ENCODE measurements at places on chromosomes 13 and 19.

DNA sequence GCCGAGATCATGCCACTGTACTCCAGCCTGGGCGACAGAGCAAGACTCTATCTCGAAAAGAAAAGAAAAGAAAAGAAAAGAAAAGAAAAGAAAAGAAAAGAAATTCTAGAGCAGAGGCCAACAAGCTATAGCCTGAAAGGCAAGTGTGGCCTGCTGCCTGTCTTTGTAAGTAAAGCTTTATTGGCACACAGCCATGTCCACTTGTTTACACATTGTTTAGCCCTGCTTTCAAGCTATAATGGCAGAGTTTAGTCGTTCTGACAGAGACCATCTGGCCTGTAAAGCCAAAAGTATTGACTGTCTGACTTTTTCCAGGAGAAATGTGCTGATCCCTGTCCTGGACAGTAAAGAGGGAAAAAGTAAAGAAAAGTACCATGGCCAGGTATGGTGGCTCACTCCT is 18.3 kb downstream of the NWD1 start:
- DNase-seq, result no peak

DNA sequence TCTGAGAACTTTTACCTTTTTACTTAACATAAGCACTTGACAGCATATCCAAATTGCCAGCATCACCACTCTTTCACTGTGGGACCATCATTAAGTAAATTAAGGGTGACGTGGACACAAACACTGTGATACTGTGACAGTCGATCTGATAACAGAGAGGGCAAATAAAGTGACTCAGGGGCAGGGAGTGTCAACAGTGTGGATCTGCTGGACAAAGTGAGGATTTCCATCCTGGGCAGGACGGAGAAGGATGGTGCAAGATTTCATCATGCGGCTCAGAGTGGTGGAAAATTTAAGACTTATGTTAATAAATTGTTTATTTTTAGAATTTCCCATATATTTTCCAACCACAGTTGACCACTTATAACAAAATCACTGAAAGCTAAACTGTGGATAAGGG is 60.0 kb upstream of the WDFY2 start:
- DNase-seq, result no peak

DNA sequence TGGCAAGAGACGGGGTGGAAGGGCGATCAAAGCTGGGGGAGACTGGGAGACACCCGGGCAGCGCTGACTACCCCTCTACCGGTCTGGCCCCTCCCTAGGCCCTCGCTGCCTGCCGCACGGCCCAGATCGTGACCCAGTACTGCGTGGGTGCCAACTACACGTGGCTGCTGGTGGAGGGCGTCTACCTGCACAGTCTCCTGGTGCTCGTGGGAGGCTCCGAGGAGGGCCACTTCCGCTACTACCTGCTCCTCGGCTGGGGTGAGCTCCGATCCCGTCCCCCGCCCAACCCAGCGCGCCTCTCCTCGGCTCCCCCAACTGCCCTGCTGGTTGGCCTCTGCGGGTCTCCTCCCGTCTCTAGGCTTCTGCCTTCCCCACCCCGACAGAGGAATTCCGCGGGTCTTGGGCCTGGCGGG is 8.8 kb downstream of the GIPR start:
- DNase-seq, result peak; percentile 38

DNA sequence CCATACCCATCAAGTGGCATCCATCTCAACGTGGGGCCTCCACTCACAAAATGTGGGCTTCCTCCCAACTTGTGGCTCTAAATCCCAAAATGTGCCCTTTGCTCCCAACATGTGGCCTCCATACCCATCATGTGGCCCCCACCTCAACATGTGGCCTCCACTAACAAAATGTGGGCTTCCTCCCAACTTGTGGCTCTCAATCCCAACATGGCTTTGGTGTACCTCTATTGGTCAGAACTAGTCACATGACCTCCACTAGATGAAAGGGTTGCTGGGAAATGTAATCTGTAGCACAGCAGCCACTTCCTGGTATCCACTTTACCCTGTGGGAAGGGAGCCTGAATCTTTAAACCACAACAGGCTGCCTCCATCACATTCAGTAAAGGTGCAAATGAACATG is 10.1 kb upstream of the ACER1 start:
- DNase-seq, result no peak

DNA sequence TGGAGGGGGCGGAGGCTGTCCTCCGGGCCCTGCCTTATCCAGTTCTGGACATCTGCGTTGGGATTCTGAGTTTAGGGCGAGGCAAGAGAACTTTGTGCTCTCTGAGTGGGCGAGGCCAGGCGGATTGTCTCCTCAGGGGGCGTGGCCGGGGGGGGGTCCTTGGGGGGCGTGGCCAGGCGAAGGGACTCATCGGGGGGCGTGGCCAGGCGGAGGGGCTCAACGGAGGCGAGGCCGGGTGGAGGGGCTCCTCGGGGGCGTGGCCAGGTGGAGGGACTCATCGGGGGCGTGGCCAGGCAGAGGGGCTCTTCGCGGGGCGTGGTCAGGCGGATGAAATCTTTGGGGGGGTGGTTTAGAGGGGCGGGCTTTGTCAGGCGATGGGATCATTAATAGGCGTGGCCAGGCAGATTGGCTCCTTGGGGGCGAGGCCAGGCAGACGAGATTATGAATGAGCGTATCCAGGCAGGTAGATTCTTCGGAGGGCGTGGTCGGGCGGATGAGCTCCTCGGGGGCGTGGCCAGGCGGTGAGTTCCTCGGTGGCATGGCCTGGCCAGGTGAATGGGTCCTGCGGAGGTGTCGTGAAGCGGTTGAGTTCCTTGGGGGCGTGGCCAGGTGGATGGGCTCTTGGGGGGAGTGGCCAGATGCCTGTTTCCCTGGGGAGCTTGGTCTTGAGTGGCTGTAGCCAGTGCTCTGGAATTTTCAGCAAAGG is 10.3 kb upstream of the CACNG7 start:
- no peak for DNase-seq

- no peak for DNase-seq
These were observed 3.8 kb upstream of the TSHZ3 start for GRCh38 chr19:31352782-31353651.

GRCh38 chr19:38278751-38279150 is 14.4 kb downstream of the SPINT2 start:
- DNase-seq, result no peak
